ENCODE measurements at places on chromosomes 13 and 19.

DNA sequence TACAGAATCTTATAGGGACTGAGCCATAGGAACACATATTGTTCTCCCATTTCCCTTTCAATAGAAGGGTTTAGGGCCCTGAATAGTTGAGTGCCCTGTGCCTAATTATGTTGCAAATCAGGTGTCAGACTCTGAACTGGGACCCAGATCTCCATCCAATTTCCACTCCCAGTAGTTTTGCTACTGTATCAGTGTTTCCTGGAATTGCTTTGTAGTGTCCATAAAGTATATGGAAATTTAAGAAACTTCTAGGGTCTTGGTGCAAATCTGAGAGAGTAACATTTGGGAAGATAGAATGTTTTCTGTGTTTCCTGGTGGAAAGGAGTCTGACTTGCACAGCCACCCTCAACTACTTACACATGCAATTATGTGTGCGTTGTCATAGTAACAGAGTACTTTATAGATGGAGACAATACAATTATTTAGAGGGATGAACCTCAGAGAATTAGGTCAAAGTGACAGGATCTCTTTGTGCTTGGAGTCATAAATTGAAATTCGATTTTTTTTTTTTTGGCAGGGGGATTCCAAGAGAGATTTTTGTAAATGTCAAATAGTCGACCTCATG is 646 bp upstream of the SLC10A2 start:
- DNase-seq = no peak

DNA sequence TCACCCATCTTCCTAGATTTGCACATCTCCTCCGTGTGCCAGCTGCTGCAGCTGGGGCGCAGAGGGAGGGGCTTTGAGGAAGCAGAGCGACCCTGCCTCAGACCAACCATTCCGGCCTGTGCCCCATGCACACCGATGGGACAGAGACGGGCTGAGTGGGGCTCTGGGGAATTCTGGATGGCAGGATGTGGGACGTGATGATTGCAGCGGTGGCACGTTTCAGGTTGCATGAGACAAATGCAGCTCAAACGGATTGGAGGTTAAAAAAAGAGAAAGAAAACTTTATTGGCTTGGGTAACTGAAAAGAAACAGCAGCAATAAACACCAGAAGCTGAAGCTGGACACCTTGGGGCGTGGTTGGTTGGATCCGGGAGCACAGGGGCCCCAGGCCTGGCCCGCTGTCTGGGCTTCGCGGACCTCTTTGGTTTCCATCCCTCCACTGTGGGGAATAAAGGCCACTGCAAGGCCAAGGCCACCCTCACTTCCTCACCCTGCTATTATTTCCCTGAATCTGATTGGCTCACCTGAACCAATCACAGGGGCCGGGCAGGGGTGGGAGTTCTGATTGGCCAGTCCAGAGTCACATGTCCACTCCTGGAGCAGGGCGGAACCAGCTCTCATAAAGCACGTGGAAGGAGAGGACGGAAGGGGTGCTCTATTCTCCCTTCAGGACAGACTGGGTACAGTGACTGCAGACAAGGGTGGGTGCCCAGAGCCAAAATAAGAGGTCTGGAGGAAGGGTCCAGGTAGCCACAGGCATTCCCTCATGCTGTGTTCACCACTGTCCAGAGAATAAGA is 6.1 kb upstream of the ZNF787 start:
- no peak for DNase-seq

DNA sequence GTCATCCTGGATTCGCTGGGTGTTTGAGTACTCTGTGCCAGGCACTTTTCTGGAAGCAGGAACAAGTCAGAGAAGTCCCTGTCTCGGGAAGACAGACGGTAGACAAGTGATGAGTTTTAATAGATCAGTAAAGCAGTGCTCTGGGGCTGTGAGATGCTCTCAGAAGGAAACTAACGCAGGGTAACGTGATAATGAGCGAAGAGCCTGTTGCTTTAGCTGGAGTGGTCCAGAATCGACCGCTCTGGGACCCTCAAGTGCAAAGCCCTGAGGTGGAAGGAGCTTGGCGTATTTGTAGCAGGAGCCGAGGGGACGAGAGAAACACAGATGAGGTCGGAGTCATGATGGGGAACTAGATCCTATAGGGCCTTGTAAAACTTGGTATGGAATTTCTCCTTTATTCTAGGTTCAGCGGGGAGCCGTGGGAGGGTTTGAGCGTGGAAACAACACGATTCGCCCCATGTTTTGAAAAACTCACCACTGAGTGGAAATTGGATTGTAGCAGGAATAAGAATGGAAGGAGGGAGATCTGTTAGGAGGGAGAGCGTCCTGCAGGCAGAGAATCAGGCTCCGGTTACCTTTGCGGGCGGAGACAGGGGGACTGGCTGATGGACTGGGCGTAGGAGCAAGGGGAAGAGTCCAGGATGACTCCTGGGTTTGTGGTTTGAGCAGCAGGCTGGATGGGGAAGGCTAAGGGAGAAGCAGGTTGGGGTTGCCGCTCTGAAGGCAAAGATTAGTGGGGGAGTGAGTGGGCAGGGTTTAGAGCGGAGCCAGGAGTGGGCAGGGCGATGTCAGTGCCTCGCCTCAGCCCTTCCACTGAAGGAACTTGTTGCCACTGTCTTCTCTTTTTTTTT is 763 bp downstream of the POLD1 start:
- DNase-seq = no peak

DNA sequence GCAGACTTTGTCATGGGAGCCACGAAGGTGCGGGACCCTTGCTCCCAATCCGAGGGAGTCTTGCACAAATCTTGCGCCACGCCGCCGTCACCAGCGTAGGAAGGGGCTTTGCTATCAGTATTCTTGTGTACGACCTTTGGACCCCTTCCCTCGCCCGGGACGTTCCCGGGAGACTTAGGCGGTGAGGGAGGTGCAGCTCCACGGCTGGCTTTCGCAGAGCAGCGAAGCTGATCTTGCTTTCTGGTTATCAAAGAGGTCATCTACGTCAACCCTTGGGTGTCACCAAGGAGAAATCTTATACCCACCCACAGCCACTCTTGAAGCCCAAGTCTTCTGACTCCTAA is 583 bp downstream of the TECR start:
- DNase-seq = no peak

DNA sequence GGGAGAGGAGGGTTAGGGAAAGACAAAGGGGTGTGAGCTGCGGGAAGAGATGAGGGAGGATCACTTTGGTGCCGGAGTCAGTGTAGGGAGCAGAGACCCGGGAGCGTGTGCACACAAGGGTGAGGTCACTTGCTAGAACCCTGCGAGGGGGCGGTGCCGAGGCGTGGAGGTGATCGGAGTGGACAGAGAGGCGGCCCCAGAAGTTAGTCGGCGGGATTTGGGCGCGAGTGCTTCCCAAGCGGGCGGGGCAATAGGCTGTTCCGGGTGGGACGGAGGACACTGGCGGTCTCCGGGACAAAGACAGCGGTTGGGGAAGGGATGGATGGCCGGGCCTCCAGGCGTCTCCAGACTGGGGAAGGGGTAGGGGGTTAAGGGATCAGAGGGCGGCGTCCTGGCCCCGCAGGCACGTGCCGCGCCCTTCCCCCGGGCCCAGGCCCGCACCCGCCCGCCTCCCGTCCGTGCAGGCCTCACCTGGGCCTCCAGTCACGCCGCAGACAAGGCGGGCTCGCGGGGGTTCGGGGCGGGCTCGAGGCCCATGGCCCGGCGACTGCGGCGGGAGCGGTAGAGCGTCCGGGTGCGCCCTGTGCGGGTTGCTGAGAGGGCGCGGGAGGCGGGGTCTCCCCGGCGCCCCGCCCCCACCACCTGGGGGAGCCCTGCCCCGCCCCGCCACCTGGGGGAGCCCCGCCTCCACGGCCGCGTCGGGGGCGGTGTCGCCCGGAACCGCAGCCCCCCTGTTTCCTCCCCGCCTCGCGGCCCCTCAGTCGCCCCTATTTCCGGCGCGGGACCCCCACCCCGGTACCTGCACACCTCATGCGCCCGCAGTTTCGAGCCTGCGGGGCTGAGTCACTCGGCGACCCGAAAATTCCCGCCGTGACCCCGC is at the start of gene LPAR2:
TSS of gene LPAR2 (minus strand) at position 600 of the 880 bp plus-strand sequence. CDS start 945 bp downstream, outside the sequence.
- no peak for DNase-seq

GRCh38 chr13:110485604-110486003 is 75.9 kb downstream of the RAB20 start:
- DNase-seq = no peak

DNA sequence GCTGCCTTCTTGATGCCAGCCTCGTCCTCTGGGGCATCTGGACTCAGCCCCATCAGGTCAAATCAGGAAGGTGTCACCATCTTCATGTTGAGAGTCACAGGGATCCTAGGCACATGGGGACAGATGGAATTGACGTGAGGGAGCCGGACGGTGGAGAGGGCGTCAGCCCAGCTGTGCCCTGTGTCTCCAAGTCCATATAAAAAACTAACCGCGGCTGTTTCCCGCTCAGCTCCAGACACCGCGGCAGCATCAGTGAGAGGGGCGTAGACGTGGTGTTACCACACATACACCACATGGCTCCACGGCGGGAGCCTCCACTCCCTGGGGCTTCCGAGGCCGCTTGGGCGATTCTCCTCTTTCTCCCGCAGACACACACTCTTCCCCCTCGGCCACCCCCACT is 5.6 kb upstream of the PRR36 start:
- no peak for DNase-seq

DNA sequence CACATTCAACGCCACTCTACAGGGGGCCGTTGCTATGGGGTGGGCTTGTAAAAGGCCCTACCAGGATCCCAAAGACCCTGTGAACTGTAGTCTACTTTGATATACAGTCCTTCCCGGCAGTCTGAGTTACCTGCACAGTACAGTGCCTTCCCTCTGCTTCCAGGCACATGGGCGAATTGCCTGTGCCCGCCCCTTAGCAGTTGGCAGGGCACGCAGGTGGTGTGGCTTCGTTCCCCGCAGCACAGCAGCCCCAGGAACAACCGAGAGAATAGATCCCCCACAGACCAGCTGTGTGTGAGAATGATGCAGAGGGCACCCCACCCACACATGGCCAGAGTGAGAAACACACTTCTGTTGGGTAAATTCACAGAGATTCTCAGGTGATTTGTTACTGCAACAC is 60.6 kb downstream of the MRPL57 start:
- no peak for DNase-seq

GRCh38 chr19:16400911-16401591 is 70.7 kb downstream of the EPS15L1 start:
- peak; percentile 57 for DNase-seq

DNA sequence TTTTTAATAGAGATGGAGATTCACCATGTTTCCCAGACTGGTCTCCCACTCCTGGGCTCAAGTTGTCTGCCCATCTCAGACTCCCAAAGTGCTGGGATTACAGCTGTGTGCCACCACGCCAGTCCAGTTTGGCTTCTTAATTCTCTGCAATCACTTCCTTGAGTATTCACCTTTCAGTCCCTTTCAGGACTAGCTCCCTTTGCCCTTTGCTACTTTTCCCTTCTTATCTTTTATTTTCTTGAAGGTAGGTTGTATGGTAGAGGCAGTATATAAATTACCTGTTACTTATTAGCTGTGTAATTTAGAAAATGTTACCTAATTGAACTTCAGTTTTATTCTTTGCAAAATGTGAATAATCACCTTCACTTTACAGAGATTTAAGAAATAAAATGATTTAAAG is 285.8 kb downstream of the FGF9 start:
- no peak for DNase-seq

DNA sequence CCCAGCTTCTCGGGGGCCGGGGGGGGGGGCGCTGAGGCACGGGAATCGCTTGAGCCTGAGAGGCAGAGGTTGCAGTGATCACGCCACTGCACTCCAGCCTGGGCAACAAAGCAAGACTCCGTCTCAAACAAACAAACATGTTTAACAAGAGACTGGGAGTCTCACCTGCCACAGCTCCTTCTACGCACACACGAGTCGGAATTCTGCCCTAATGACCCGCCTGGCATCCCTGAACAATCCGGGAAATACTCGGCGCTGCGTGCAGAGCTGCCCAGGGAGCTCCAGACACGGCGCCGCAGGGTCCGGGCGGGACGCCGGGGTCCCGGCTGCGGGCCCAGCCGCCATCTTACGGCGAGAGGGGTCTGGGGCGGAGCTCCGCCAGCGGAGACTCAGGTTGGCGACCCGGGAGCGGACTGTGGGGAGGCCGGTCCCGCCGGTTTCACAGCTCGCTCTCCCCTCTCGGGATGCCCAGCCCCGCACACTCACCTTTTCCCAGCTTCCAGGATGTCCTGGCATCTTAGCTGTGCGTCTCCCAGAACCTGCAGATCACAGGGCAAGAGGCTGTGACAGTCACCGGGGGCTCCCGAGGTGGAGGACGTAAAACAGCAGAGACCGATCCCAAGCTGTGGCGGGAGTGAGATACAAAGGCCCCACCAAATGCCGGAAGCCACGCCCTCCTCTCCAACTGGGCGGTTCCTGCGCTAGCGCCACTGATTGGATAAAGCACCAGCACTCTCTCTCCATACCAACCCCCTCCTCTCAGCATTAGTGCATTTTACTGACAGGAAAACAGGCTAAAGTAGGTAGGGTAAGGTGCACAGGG is 23.6 kb upstream of the ZNF724 start:
- DNase-seq = no peak

DNA sequence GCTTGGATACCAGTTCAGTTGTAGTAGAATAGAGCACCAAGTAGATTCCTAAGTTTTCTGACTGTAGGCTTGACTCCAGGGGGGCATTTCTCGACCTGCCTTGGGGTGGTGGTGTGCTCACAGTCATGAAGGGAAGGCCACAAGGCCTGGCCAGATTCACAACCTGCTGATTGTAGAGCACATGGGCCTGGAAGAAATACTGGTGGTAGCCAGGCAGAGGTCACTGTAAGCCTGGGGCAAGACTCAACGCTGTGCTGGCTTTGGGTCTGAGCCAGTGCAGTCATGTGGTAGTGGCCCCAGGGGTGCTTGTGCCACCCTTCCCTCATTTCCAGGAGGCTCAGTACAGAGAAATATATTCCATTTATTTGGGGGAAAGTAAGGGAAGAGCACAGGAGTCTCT is 832.3 kb upstream of the SLC10A2 start:
- no peak for DNase-seq

- DNase-seq = no peak
Observed at GRCh38 chr13:30164146-30164545, 143.2 kb downstream of the KATNAL1 start.

DNA sequence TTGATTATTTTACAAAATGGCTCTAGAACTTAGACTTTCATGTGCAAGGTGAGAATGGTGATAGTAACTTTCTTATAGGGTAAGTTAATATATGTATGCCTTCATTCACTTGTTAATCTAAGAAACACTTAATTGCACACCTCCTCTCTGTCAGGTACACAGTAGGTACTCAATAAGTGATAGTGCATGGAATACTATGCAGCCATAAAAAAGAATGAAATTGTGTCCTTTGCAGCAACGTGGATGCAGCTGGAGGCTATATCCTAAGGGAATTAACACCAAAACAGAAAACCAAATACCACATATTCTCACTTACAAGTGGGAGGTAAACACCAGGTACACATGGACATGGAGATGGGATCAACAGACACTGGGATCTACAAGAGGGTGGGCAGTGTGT is 17.6 kb upstream of the VSTM2B start:
- DNase-seq = no peak

DNA sequence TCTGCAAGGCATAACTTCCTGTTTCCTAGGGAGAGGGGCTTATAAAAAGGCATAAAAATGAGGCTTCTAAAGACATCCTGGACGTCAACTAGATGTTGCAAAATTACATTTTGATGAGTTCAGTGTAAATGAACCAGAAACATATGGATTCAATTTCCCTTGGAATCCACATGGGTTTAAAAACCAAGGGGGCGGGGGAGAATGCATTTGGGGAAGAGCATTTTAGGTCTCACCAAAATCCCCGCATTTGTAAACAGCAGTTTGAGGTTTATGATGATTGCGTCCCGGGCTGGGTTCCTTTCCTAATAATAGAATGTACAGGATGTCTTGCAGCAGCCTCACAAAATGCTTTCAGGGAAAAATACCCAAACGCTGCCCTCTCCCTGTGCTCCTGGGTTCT is 407.8 kb downstream of the ZNF536 start:
- no peak for DNase-seq

- DNase-seq = no peak
Observed at GRCh38 chr13:48411841-48412531, 927 bp downstream of the LPAR6 start.
